ENCODE measurements at places on chromosomes 12 and 14.

- DNase-seq: no peak
- peaks cover 26% of the 10 kb centered on the region for H3K36me3 ChIP-seq
- peaks cover 3% of the 10 kb centered on the region for H3K4me1 ChIP-seq
- no peak overlapping the region for H3K27ac ChIP-seq
- H3K27me3 ChIP-seq: no peaks in the 10 kb centered on the region
Measured at GRCh38 chr12:53664936-53665335, 10.9 kb downstream of the ATP5MC2 start.

DNA sequence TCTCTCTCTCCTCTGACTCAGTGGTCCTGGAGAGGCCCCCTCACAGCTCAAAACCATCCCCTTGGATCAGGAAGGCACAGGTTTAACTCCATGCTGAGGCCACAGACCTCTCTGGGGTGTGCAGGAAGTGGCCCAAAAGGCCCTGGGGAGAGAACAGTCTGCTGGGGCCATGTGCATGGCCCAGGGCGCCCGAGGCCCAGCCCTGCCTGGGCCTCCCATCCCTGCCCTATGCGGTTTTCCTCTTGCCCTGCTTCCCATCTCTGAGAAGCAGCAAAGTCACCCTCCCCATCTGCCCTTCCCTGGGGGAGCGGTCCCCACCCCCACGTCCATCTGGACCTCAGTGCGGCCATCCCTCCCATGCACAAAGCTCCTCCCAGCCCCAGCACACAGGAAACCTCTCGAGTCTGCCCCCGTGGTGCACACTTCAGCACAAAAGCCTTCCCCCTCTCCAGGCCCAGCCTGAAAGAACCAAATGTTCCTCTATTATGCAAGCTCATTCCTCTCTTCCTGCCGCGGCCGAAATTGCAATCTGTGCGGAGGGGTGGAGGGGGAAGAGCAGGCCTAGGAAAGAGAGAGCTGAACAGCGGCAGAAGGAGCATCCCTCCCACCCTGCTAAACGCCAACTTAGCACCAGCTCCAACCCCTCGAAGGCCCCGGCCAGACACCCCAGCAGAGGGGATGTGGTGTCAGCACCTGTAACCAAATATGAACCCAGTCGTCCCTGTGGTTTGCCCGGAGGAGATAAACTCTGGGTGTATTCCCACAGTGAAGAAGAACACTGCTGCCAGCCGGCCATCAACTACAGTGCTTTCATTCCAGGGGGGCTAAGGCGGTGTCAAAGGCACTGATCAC is 108.5 kb downstream of the SCARB1 start:
- no peak for DNase-seq
- H3K36me3 ChIP-seq: peaks cover 10% of the 10 kb centered on the region
- no peaks in the 10 kb centered on the region for H3K4me1 ChIP-seq
- H3K27ac ChIP-seq: no peak overlapping the region
- H3K27me3 ChIP-seq: peaks cover 38% of the 10 kb centered on the region

DNA sequence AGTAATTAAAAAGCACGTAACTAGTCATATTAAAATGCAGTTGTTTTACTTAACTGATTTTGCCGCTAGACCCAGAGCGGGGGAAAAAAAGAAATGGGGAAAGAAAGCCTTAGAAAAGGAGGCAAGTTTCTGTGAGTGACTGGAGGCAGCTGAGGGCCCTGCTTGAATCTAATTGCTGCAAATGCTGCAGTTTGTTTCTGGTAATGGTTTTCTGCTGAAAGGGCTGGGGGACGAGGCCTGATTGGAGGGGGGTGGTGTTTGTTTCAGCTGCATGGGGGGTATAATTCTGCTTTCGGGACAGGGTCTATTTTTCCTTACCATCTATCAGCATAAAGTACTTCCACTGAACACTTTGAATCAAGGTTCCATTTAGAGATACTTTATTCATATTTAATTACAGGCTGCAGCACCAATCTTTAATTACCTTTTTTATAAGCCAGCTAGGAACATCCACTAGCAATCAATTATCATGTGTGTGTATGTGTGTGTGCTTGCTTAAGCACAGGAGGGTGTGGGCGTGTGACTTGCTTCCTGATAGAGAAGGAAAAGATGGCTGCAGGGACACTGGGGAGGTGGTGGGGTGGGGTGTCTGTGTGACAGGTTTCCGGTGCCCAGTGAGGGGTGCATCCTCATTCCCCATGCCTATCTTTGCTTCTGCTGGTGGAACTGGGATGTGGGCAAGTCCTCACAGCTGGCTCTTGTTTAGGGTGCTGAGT is 83.4 kb downstream of the ADCK1 start:
- H3K4me3 ChIP-seq: no peak overlapping the region
- no peak for DNase-seq
- no peak overlapping the region for H3K27ac ChIP-seq
- peaks cover 3% of the 10 kb centered on the region for H3K4me1 ChIP-seq

GRCh38 chr12:65634626-65635331 is 189.5 kb upstream of the HMGA2 start:
- H3K27ac ChIP-seq: no peak overlapping the region

DNA sequence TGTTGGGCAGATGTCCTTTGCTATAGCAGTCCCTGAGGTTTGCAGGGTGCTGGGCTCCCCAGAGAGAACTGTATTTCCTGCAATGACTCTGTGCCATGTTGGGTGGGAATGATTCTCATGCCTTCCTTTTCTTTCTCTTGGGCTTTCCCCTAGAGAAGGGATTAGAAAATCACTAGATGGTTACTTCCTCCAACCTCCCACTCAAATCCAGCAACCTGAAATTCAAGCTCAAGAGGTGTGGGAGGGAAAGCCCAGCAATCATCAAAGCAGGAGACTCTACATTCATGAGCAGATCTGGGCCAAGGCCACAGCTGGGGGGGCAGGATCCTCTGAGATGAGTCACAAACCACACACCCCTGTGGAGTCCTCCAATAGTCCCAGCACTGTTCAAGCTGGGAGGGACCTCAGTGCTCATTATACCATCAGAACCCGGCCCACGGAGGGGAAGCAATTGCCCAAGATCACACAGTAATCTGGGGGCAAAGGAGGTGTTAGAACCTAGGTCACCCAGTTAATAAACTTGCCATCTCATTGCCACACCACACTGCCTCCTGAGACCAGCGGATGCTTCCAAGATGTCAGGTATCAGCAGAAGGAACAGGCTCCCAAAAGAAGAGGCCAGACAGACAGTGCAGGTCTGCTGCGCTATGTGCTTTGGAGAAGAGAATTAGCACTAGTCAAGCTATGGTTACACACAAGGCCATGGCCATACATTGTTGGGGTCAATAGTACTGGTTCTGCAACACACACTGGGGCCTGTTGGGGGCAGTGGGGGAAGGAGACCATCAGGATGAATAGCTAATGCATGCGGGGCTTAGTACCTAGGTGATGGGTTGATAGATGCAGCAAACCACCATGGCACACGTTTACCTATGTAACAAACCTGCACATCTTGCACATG is 65.7 kb downstream of the TTC9 start:
- no peak overlapping the region for H3K27ac ChIP-seq
- no peak overlapping the region for H3K4me3 ChIP-seq
- no peaks in the 10 kb centered on the region for H3K27me3 ChIP-seq
- peaks cover 3% of the 10 kb centered on the region for H3K36me3 ChIP-seq
- DNase-seq: no peak
